ENCODE measurements at places on chromosomes 11 and 22. TPM values are rescaled to one million over a fixed set of nuclear protein-coding genes. Genes with fewer than 3 reads are reported as not detected.

The VSIG10L2 gene
- total RNA-seq, result 0.23 TPM

The DDTL gene
- total RNA-seq, result 2.5 TPM

The GALNT18 gene
- total RNA-seq, result 53.5 TPM

The CD3D gene
- total RNA-seq, result 1.4 TPM

The TMPRSS5 gene
- total RNA-seq, result 1.5 TPM

Measured in metanephros (tissue), 2 donors.